ENCODE measurements at places on chromosomes 6 and 20.

GRCh38 chr20:62055106-62055861 lies 10.4 kb downstream of the TAF4 start:
- no peak for DNase-seq

DNA sequence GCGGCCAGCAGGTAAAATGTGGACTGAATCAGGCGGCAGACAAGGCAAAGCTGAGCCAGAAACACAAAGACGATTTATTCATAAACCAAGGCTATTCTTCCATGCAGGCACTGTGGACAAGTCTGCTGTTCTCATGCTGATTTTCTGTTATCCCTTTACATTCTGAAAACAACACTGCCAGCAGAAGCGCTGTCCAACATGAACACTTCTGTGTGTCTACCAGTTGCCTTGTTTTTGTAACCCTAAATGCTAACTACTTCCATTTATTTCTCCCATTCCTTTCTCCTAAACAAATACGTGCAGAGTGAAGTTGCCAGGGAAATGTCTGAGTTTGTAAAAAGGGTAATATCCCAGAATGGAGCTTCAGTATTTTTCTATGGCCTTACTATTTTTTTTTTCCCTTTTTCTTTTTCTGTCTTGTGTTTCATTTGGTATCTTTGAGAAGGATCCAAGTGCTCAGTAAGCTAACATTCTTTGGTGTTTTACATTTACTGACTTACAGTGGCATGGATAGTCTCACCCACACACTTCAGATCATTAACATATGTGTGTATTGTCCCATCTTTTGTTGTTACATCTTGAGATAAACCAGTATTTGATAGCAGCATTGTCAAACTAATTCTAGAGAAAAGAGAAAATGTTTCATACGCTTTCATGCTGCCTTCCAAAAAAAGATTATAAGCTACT lies 1308.9 kb upstream of the MAP3K7 start:
- no peak for DNase-seq

GRCh38 chr6:22970004-22970403 lies 400.6 kb downstream of the HDGFL1 start:
- DNase-seq = no peak

GRCh38 chr6:161959072-161959471 lies 685.2 kb upstream of the AGPAT4 start:
- DNase-seq = no peak

DNA sequence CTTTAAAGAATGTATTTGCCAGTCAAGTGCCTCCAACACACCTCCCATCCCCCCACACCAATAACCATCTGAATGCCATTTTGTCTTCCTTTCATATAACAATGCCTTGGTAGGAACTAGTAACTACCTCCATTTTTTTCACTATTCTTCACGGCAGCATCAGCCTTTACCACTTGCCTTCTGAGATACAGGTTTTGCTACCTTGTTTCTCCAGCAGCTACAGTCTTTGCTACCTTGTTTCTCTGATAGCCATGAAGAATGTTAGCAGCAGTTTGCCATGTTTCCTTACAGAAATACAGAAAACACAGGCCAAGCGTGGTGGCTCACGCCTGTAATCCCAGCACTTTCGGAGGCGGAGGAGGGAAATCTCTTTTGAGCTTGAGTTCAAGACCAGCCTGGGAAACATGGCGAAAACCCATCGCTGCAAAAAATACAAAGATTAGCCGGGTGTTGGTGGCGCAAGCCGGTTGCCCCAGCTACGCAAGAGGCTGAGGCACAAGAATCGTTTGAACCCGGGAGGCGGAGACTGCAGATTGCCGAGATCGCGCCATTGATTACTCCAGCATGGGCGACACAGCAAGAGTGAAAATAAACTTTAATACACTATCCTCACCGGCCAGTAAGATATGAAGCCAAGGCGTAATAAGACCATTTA lies 100.9 kb downstream of the HFE start:
- no peak for DNase-seq

All from DMS79 (cell line).